Astrocyte of the hippocampus (primary cell): ENCODE measurements at places on chromosomes 5 and 9.
A peak's percentile ranks its signal among the peaks of the same experiment; 100 is the strongest.

GRCh38 chr5:153970496-153970895 is 68.2 kb downstream of the FAM114A2 start:
- DNase-seq, result no peak

DNA sequence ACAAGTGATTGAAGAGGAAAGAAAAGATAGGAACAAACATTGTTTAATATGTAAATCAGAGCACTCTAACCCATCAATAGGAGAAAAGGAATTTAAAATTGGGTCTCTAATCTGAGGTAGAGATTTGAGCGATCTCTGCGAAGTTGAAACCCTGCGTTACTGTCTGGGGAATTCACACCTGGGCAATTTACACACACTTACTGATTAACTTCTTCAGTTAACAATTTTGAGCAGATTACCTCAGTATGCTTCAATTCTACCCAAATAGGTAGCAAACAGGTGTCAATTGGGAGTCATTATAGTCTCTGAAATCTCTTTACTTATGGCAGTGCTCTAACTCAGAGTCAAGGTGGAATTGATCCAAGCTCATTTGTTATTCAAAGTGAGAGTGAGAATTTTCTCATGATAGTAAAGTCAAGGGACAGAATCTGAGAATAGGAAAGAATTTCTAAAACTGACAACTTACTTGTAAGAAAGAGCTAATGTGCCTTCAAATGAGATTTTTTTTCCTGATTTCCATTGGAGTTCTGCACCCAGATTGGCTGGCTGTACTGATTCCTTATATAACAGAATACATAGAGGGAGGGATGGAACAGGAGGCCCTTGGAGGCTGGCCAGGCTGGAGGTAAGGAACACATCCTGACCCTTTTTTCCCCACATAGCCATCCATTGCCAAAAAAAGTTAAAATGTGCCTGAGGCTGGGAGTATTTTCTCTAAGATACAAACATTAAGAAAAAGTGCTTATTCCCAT is 27.1 kb upstream of the IFNA14 start:
- DNase-seq, result no peak

- DNase-seq, result peak; percentile 45
Observed at GRCh38 chr9:18485714-18486113, 11.8 kb downstream of the ADAMTSL1 start.

- no peak for DNase-seq
Observed at GRCh38 chr9:110599468-110599867, 19.9 kb upstream of the SVEP1 start.

GRCh38 chr5:65186646-65187227 is 295.0 kb downstream of the ADAMTS6 start:
- DNase-seq, result peak; percentile 39
